ENCODE measurements at places on chromosomes 16 and 17. TPM values are rescaled to one million over a fixed set of nuclear protein-coding genes. Genes with fewer than 3 reads are reported as not detected.
A peak's percentile ranks its signal among the peaks of the same experiment; 100 is the strongest.

DNA sequence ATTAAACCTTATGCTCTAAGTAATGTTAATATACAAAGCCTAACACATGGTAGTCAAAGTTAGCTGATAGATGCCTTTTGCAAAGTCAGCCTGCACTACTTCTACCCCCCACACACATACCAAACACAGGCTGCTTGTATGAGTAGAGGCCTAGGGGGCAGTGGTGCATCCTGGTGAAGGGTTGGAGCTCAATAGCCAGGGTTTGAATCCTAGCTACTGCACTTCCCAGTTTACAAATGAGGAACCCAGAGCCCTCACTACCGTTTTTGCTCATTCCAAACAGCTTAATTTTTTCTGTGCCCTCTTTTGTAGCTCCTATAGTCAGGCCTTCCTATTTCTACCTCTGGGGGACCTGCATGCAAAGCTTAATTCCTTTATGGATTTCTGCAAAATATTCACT lies 18.9 kb upstream of the HYDIN start:
- no peaks in the 10 kb centered on the region for H3K36me3 ChIP-seq
- no peak overlapping the region for H3K4me3 ChIP-seq
- H3K4me1 ChIP-seq, result no peaks in the 10 kb centered on the region

DNA sequence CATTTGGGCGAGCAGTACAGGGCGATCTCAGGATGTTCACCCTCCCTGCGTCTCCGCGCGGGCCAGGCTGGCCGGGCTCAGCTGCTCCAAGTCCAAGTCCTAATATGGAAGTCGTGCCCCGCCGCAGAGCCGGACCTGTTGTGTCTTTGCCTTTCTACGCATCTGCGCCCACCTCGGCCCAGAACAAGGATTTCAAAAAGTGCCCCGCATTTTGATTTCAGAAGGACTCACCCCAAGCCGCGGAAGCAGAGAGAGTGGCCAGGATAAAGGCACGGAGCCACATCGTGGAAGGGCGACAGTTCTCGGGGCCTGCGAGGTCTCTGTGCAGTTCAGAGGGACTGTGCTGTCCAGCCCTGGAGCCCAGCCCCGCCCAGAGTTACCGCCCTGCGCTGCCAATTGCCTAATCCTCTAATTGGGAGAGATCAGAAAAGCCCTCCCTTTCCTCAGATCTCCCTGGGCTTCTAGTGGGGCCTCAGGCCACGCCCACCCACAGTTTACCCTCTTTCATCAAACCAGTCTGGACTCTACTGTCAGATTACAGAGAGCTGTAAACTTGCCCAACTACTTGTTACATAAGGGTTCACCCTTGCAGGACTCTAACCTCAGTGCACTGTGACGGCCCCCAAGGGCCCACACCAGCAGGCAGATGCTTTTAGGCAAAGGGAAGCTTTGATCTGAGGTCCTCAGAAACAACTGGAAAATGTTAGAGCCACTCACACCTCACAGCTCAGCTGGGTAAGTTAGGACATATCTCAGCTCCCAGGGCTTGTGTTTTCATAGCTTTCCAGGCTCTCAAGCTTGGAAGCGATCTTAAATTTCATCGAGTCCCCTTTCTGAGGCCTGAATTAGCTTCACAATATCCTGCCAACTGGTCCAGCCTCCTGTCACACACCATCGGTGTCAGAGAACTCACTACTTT lies at the start of gene CES1:
Gene CES1 (minus strand): TSS at position 324 of the 919 bp plus-strand sequence. CDS start 41 bp downstream, at position 283.
- H3K4me3 ChIP-seq, result peak within 1 kb of the TSS; percentile 42
- H3K36me3 ChIP-seq, result no peaks in the 10 kb centered on the region
- H3K27me3 ChIP-seq, result no peaks in the 10 kb centered on the region
- peak; percentile 94 for DNase-seq
- peak within 1 kb of the TSS; percentile 85 for H3K27ac ChIP-seq
- peaks cover 23% of the 10 kb centered on the region for H3K4me1 ChIP-seq

DNA sequence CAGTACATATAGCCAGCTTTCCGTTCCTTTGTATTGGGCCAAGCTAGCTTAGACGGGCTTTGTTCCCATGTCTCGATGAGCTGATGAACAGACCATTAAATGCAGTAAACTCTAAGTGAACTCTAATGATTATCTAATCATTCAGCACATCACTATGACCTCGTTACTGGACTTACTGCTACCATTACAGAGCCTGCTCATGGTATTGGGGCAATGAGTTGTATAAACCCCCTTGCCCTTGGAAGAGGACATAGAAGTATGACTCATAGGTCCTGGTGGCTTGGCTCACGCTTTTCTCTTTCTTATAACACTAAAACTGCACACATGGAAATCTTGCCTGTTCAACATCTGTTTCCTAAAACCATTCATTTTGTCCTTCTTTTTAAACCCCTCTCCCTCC lies 93.6 kb upstream of the DYNLRB2 start:
- no peak overlapping the region for H3K4me3 ChIP-seq
- peaks cover 6% of the 10 kb centered on the region for H3K27me3 ChIP-seq
- no peak for DNase-seq
- H3K27ac ChIP-seq, result no peak overlapping the region

GRCh38 chr17:59844884-59845594 lies 47.7 kb downstream of the TUBD1 start:
- no peak overlapping the region for H3K4me3 ChIP-seq
- no peak for DNase-seq
- H3K36me3 ChIP-seq, result peaks cover 7% of the 10 kb centered on the region

GRCh38 chr17:5446786-5447185 lies 7.8 kb upstream of the C1QBP start:
- H3K27ac ChIP-seq, result no peak overlapping the region
- no peaks in the 10 kb centered on the region for H3K4me1 ChIP-seq
- H3K27me3 ChIP-seq, result no peaks in the 10 kb centered on the region
- H3K36me3 ChIP-seq, result peaks cover 82% of the 10 kb centered on the region

DNA sequence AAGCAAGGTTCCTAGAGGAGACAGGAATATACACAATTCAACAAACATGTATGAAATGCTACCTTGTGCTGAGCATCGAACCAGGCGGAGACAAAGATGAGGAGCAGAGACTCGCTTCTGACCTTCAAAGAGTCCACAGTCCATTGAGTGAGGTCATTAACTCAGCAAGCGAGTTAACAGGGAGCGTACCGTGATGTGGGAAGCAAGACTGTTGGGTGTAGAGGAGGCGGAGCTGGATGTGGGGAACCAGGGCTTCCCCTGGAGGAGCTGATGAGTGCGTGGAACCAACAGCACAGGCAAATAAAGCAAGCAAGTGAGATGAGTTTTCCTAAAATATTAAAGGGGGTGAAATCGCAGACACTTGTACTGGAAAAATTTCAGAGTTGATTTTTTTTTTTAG lies 65.0 kb downstream of the NXN start:
- H3K27ac ChIP-seq, result no peak overlapping the region
- no peaks in the 10 kb centered on the region for H3K27me3 ChIP-seq
- DNase-seq, result no peak
- H3K4me3 ChIP-seq, result no peak overlapping the region

DNA sequence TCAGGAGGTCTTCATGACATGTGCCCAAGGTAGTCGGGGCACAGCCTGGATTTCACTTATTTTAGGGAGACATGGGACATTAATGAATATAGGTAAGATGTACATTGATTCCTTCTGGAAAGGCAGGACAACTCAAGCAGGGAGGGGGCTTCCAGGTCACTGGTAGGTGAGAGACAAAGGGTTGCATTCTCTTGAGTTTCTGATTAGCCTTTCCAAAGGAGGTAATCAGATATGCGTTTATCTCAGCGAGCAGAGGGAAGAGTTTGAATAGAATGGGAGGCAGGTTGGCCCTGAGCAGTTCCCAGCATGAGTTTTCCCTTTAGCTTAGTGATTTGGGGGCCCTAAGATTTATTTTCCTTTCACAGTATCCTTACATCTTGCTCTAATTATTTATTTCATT lies 443.8 kb upstream of the EEF2KMT start:
- no peaks in the 10 kb centered on the region for H3K27me3 ChIP-seq
- H3K4me3 ChIP-seq, result no peak overlapping the region
- DNase-seq, result no peak
- no peak overlapping the region for H3K27ac ChIP-seq
- H3K36me3 ChIP-seq, result no peaks in the 10 kb centered on the region

DNA sequence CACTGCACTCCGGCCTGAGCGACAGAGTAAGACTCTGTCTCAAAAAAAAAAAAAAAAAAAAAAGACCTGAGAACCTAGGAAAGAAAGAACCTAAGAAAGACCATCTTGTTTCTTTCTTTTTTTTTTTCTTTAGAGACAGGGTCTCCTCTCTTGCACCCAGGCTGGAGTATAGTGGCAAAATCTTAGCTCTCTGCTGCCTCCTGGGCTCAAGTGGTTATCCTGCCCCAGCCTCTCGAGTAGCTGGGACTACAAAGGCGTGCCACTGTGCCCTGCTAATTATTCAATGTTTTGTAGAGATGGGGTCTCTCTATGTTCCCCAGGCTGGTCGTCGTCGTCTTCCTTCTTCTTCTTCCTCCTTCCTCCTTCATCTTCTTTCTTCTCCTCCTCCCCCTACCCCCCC lies 7.8 kb upstream of the BIRC5 start:
- no peaks in the 10 kb centered on the region for H3K4me1 ChIP-seq
- no peaks in the 10 kb centered on the region for H3K27me3 ChIP-seq
- no peak overlapping the region for H3K4me3 ChIP-seq
- H3K36me3 ChIP-seq, result no peaks in the 10 kb centered on the region
- no peak overlapping the region for H3K27ac ChIP-seq
- no peak for DNase-seq

DNA sequence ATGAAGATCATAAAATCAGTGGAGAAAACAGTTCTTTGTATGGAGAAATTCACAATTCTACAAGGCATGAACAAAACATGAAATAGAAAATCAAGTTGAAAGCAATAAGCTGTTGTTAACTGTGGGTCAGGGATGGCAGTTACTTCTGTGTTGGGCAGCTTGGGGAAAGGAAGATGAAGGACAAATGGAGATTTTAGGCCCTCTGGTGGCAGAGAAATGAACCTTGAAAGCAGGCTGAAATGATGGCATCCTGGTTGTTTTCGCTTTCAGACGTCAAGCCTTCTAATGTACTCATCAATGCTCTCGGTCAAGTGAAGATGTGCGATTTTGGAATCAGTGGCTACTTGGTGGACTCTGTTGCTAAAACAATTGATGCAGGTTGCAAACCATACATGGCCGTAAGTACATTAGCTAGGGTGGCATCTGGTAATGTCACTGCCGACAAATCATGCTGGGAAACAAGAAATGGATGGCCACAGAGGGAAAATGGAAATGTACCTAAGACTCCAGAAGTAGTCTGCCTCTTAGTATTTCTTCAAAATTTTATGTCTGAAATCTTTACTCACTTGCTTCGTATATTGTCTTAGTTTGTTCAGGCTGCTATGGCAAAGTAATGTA lies 108.9 kb downstream of the MAP2K6 start:
- peaks cover 22% of the 10 kb centered on the region for H3K36me3 ChIP-seq
- no peak overlapping the region for H3K27ac ChIP-seq
- no peaks in the 10 kb centered on the region for H3K4me1 ChIP-seq
- H3K4me3 ChIP-seq, result no peak overlapping the region

GRCh38 chr17:6910987-6911603 lies 79.6 kb upstream of the TEKT1 start:
- peaks cover 5% of the 10 kb centered on the region for H3K4me1 ChIP-seq
- H3K27me3 ChIP-seq, result no peaks in the 10 kb centered on the region
- no peak overlapping the region for H3K27ac ChIP-seq

- no peak overlapping the region for H3K4me3 ChIP-seq
- H3K4me1 ChIP-seq, result peaks cover 84% of the 10 kb centered on the region
- H3K27me3 ChIP-seq, result no peaks in the 10 kb centered on the region
- DNase-seq, result peak; percentile 89
- no peaks in the 10 kb centered on the region for H3K36me3 ChIP-seq
These were observed 3.8 kb downstream of the NTHL1 start for GRCh38 chr16:2043667-2044451.

DNA sequence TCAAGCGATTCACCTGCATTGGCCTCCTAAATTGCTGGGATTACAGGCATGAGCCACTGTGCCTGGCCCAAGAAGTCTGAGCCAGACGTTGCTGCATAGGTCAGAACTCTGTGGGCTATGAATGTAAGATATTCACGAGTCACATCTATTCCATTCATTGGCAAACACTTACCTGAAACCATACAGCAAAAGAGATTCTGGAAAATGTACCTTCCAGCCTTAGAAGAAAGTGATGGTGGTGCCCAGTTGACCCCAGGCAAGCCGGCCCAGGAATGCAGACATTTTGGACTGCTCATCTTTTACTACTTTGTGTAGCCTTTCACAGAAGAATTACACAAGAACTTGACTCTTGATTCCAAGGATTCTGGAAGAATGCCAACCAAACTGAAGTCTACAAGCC lies 135.6 kb upstream of the N4BP1 start:
- H3K4me1 ChIP-seq, result no peaks in the 10 kb centered on the region
- no peak for DNase-seq
- no peak overlapping the region for H3K4me3 ChIP-seq
- H3K27ac ChIP-seq, result no peak overlapping the region

- peak; percentile 97 for DNase-seq
- H3K4me3 ChIP-seq, result peak within 1 kb of the TSS; percentile 89
- peak within 1 kb of the TSS; percentile 94 for H3K27ac ChIP-seq
- no peaks in the 10 kb centered on the region for H3K27me3 ChIP-seq
- H3K36me3 ChIP-seq, result no peaks in the 10 kb centered on the region
These were observed at the start of gene LUC7L3 for GRCh38 chr17:50719144-50719923. LUC7L3 (plus strand) TSS chr17:50719603; CDS start chr17:50719733, 130 bp downstream.

DNA sequence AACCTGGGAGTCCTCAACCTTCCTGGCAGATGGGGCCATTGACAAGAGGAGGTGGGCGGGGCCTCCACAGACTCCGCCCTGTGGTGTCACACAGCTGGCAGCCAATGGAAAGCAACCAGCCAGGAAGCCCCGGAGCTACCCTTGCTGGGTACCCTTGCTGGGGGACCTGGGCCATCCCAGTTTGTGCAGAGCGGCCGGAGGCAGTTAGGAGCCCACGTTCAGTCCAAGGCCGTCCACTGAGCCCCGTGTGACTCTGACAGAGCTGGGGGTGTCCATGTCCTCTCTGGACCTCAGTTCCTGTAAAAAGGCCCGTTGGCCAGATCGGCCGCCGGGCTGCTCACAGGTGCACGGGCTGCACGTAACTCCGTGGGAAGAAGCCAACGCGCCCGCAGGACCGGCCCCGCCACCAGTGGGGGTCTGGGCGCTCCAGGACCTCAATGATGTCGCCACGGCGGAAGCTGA lies 17.1 kb upstream of the FAM83G start:
- no peak for DNase-seq
- H3K4me3 ChIP-seq, result no peak overlapping the region
- no peaks in the 10 kb centered on the region for H3K4me1 ChIP-seq
- no peaks in the 10 kb centered on the region for H3K27me3 ChIP-seq
- H3K27ac ChIP-seq, result no peak overlapping the region

GRCh38 chr16:89361751-89362539 lies 128.4 kb downstream of the ANKRD11 start:
- H3K4me1 ChIP-seq, result peaks cover 76% of the 10 kb centered on the region
- no peaks in the 10 kb centered on the region for H3K27me3 ChIP-seq
- H3K4me3 ChIP-seq, result no peak overlapping the region
- peak; percentile 59 for DNase-seq

Gene CCL22
- total RNA-seq, result 3.8 TPM

Gene ARHGAP23
- total RNA-seq, result 85.1 TPM

Gene OTOA
- total RNA-seq, result 0.90 TPM

Gene ZCCHC14
- 27.2 TPM for total RNA-seq

Gene KCNJ18
- total RNA-seq, result not detected

Gene RRAD
- total RNA-seq, result 11.1 TPM

Gene CEP112
- 32.9 TPM for total RNA-seq

Gene CRISPLD2
- 61.9 TPM for total RNA-seq

Measured in upper lobe of right lung (tissue), 1 donor.